ENCODE measurements at places on chromosomes 1 and 21.
A peak's percentile ranks its signal among the peaks of the same experiment; 100 is the strongest.

DNA sequence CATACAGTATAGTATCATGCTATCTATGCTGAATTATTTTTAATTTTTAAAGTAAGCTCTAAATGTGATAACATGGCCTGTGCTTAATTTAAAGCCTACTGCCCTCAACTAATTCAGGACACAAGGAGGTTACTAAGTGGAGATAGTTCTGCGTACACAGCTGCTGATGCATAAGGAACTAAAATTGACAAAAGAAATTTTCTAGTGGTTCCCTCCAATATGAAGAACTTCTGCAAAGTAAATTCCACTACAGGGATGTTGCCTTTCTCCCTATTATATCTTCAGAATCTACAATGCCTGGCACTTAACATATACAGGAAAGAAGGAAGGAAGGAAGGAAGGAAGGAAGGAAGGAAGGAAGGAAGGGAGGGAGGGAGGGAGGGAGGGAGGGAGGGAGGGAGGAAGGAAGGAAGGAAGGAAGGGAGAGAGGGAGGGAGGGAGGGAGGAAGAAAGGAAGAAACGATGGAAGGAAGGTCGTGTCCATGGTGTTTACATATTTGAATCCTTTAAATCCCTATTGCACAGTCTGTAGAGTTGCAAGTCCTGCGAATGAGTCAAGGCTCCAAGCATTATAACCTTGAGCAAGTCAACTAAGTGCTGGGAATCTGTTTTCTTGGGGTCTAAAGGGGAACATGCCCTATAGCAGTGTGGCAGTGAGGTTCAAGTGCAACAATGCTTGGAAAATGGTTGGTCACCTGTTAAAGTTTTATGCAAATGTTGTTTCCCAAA, 171.2 kb downstream of the LMX1A start:
- no peak for DNase-seq

DNA sequence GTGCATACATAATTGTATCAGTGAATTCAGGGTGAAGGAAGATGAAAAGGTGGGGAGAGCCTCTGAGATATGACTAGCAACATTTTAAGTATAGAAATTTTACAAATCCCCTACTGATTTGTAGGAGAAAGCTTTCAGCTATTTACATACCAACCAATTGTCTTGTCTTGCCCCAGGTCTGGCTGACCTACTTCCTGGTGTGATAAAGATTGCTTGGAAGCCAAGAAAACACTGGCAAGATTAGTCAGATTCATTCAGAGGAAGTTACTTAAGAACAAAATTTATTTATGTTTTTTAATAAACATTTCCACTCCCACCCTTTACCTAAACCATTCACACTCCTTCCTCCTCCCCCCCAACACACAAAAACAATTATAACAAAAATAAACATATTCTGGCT, 17.5 kb downstream of the PTGS2 start:
- DNase-seq: no peak

DNA sequence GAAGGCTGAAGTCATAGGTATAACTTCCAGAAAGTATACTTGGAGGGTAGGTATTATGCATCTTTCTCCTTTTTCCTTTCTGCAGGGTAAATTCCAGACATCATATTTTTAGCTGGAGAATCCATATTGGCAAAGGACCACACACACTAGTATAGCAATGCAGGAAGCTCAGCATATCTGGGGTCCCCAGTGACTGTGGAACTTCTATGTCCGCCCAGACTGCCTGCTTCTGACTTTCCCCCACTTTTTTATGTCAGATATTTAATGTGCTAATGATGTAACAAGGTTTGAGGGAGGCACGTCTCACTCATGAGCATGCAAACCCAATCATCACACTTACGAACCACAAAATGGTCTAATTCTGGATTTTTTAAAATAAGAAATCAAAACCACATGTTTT, 90.4 kb downstream of the BACH1 start:
- no peak for DNase-seq

DNA sequence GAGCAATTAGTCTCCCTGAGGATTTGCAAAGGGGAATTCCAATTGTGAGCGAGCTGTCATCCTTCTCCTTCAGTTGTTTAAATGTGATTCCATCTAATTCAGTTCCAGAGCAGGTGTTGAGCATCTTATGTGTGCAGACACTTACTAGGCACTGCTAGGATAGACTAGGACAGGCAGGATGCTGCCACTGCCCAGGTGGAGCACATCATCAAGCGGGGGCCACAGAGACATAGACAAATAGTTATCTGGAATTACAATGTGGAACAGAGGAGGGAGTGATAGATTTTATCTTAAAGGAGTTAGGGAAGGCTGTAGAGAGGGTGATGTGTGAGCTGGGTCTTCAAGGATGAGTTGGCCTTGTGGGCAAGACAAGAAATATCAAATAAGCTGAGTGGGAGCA, 55.9 kb downstream of the CDC7 start:
- DNase-seq: no peak

GRCh38 chr1:78222225-78222959, 176.6 kb downstream of the GIPC2 start:
- DNase-seq: no peak

DNA sequence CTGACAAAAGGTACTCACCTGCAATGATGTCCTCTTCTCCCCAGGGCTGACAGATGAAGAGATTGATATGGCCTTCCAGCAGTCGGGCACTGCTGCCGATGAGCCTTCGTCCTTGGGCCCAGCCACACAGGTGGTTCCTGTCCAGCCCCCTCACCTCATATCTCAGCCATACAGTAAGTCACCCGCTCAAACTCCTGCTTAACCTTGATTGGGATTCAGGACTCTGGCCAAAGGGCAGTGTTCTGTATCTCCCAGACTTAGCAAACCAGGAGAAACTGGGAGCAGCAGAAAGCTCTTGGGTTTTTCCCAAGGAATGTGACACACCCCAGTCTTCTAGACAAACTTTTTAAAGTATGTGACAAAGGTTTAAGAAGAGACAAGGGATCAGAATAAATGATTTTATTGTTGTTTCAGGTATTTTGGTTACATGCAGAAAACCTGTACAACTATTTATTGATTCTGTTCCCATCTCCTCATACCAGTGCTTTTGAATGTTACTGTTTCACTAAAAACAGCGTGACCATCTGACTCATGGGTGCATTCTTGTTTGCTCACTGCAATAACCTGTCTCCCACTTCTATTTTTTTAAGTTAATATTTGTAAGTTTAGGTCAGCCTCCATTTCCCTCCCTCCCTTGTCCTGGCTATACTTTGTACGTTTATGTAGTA, 124.6 kb downstream of the PEX14 start:
- DNase-seq: no peak

DNA sequence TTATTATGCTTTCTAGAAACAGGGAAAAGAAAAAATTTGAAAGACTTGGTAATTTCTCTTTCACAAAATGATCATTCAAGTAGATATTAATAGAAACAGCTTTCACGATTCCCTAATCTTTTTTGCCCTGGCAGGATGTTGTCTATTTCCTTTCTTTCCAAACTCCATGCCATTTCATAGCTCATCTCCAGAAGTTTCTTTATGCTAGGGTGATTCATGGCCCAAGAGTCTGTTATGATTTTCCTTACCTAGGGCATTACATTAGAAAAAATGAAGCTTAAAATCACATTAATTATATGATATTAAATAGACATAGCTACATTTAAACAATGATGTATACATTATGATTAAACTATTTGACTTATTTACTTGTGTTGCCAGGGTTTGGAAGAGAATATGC, 762.1 kb downstream of the LTN1 start:
- DNase-seq: no peak

DNA sequence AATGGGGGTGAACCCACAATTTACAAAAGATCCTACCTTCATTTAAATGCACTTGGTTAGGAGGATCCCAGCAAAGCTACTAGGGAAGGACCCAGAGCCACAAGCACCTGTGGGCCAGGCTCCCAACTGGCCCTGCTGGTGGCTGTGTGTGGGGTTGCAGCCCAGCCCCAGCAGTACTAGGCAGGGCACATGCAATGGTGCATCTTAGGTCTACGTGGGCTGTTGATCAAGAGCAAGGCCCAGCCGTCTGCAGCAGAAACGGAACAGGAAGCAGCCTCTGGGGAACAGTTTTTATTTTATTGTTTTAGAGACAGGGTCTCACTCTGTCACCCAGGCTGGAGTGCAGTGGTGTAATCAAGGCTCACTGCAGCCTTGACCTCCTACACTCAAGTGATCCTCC, 134.1 kb upstream of the RAB4A start:
- no peak for DNase-seq

GRCh38 chr1:219031809-219032208, 141.9 kb upstream of the LYPLAL1 start:
- DNase-seq: no peak

GRCh38 chr1:248805876-248806275, 19.8 kb downstream of the SH3BP5L start:
- DNase-seq: peak; percentile 73

DNA sequence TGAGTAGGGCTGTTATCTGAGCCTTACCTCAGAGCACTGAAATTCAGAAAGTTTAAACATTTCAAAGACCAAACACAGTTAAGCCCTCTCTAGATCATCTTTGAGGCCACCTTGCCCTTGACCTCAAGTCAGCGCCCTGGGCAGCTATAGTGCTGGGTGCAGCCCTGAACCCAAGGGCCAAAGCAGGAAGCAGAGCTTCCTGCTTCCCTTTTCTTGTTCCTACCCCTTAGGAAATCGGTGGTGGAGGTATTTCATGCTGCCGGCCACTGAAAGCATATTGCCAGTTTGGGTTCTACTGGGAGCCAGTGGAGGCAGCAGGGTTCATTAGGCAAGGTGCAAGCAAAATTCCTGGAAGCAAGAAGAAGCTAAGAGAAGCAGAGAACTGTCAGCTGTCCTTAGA, 26.1 kb downstream of the CD244 start:
- DNase-seq: no peak

GRCh38 chr1:185441605-185442004, 124.6 kb upstream of the IVNS1ABP start:
- DNase-seq: no peak

GRCh38 chr1:226211181-226211821, 12.2 kb upstream of the MIXL1 start:
- no peak for DNase-seq

DNA sequence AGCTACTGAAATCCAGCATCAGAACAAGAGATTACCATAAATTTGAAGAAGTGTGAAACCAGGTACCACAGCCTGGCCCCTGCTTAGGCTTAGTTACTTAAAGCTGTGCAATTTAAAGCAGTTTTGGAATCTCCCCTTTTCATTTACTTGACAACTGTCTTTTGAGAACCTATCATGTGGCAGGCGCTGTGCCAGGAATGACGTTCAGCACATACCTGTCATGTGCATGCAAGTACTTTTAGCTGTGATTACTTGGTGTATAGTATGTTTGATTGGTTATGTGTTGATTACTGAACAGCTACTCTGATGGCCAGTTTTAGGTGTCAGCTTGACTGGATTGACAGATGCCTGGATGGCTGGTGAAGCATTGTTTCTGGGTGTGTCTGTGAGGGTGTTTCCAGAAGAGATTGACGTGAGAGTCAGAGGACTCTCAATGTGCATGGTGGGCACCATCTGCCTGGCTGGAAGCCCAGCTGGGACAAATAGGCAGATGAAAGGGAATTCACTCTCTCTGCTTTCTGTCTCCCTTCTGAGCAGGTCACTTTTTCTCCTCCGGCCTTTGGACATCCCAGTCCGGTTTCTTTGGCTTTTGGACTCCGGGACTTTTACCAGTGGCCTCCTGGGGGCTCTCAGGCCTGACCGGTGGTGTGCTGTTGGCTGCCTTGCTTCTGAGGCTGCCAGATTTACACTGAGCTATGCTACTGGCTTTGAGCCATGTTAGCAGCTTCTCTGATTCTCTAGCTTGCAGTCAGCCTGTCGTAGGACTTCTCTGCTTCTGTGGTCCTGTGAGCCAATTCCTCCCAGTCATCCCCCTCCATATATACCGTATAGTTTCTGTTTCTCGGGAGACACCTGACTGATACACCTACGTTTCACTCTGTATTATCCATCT, 178.0 kb downstream of the RYR2 start:
- DNase-seq: no peak

- no peak for DNase-seq
Observed at GRCh38 chr1:44015206-44015605, 16.1 kb downstream of the SLC6A9 start.

GRCh38 chr21:29172282-29172681, 41.8 kb downstream of the MAP3K7CL start:
- DNase-seq: no peak

DNA sequence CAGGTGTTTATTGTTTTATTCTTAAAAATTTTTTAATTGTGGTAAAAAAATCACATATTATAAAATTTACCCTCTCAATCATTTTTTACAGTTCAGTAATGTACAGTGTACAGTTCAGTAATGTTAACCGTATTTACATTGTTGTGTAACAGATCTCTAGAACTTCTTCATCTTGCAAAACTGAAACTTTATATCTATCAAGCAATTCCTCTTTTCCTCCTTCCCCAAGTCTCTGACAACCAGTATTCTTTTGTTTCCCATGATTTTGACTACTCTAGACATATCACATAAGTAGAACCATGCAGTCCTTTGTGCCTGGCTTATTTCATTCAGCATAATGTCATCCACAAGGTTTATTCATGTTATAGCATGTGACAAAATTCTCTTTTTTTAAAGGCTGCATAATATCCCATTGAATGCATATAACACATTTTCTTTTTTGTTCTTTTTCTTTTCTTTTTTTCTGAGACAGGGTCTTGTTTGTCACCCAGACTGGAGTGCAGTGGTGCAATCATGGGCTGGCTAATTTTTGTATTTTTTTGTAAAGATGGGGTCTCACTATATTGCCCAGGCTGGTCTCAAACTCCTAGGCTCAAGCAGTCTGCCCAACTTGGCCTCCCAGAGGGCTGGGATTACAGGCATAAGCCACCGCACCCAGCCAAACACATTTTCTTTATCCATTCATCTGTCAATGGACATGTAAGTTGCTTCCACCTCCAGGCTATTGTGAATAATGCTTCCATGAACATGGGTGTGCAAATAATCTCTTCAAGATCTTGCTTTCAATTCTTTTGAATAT, 17.2 kb upstream of the RCSD1 start:
- peak; percentile 33 for DNase-seq

GRCh38 chr1:209845408-209845725, 17.6 kb downstream of the UTP25 start:
- DNase-seq: no peak

Measured in hematopoietic multipotent progenitor cell treated with erythropoietin and hydrocortisone succinate and interleukin-3 and kit ligand, for 6 days (in vitro differentiated cells).